ENCODE measurements at places on chromosomes 7 and 10. TPM values are rescaled to one million over a fixed set of nuclear protein-coding genes. Genes with fewer than 3 reads are reported as not detected.

Gene SP4
- 49.6 TPM for total RNA-seq

Gene CALCR
- total RNA-seq, result not detected

Gene DRGX
- not detected for total RNA-seq

Gene C10orf62
- 0.32 TPM for total RNA-seq

Gene C7orf33
- not detected for total RNA-seq

Gene TMEM60
- total RNA-seq, result 3.9 TPM
